Cortex of kidney (tissue), 1 donor: ENCODE measurements at places on chromosomes 13 and 19.

DNA sequence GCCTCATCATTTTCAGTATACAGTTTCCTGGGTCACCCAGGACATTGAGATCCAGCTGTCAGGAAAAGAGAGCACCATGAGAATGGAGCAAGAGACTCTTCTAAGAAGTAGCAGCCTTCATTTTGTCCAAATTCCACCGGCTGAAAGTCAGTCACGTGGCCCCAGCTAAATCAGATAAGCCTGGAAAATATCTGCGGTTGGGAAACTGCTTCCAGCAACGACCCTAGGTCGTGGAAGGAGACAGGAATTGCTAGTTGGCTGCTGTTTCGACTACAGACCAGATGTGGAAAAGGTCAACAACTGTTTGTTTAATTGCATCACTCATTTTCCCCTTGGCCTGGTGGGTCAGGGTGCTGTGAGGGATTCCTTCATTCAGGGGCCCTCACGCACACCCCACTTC is 107.0 kb downstream of the ZNF536 start:
- DNase-seq, result no peak

DNA sequence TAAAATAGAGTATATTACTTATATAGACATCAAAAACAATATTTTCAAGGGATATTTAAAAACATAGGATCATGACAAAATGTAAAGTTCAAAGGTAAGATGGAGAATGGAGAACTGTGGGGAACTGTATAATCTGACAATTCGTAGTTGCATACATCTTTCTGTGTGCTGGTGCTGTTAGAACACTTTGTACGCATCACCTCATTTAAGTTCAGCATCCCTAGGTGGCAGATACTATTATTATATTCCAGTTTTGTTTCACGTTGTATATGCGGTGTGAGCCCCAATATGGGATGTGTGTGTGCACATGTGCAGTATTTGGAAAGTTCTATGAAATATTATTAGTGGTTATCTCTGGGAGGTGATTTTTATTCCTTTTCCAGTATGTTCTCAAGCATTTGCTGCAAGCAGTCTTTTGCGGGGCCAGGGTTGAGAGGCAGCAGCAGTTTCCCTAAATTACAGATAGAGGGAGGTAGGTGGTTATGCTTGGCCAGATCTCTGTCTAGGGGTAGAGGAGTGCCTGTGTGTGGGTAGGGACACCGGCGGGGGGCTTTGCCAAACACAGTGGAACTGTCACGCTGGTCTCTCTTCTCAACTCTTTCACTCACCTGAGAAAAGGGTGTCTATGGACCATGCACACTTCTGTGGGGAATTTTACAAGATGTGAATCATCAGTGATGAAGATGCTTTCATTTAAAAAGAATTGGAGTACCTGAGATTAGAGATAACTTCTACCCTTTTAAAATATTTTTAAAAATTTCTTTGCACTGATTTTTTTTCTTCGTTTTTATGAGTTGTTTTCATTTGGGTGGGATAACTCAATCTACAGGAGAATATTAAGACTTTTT is 55.6 kb upstream of the ALOX5AP start:
- DNase-seq, result no peak

DNA sequence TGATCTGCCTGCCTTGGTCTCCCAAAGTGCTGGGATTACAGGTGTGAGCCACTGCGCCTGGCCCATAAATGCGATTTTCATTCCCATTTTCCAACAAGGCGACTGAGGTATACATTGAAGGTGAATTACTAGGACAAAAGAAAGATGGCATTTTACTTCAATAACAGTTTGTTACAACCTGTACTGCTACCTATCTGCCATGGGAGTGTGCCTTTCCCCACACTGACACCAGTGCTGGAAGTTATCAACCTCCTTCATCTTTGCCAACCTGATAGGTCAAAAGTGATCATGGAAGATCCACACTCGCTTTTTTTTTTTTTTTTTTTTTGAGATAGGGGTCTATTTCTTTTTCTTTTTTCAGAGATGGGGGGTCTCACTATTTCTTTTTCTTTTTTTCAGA is 11.0 kb downstream of the CRX start:
- no peak for DNase-seq

GRCh38 chr13:75513271-75513670 is 24.4 kb downstream of the COMMD6 start:
- DNase-seq, result no peak

- DNase-seq, result no peak
Measured at GRCh38 chr13:21059641-21060337, 1.6 kb downstream of the LATS2 start.

GRCh38 chr19:1164684-1165531 is 9.2 kb downstream of the SBNO2 start:
- no peak for DNase-seq

GRCh38 chr13:111789011-111789410 is 277.9 kb upstream of the SOX1 start:
- DNase-seq, result no peak

DNA sequence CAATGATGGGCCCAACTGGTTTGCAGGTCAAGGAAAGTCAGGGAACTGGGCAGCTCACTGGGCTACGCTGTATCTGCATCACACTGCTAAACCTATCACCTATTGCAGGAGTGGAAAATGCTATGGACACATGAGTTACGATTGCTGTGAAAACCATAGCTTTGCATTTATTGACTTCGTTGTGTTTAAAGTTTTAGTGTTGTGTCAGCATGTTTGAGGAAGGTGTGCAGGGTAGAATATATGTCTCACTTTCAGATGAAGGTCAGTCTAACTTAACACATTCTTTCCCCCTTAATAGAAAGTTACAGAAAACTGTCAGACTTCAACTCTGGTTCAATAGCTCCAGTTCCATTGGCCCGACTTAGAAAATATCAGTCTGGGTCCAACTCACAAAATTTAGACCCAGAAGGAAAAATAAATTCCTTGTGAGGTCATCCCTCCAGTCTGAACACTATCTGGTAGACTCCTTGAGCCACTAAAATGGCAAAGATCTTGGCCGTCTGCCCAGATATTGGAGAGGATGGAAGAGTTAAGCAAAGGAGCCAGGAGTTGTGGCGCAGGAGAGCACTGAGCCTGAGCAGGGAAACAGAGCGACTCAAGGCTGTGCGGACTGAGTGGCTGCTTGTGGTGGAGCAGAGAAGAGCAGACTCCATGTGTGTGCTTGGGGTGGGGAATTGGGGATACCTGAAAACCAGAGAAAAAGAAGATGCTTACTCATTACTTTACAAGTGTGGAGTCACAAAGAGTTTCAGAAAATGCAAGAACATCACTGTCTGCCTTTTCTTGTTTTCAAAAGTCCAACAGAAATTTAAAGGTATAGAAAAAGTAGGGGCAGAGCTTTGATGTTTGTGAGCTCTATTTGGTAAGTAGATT is 518.5 kb downstream of the FGF9 start:
- no peak for DNase-seq

DNA sequence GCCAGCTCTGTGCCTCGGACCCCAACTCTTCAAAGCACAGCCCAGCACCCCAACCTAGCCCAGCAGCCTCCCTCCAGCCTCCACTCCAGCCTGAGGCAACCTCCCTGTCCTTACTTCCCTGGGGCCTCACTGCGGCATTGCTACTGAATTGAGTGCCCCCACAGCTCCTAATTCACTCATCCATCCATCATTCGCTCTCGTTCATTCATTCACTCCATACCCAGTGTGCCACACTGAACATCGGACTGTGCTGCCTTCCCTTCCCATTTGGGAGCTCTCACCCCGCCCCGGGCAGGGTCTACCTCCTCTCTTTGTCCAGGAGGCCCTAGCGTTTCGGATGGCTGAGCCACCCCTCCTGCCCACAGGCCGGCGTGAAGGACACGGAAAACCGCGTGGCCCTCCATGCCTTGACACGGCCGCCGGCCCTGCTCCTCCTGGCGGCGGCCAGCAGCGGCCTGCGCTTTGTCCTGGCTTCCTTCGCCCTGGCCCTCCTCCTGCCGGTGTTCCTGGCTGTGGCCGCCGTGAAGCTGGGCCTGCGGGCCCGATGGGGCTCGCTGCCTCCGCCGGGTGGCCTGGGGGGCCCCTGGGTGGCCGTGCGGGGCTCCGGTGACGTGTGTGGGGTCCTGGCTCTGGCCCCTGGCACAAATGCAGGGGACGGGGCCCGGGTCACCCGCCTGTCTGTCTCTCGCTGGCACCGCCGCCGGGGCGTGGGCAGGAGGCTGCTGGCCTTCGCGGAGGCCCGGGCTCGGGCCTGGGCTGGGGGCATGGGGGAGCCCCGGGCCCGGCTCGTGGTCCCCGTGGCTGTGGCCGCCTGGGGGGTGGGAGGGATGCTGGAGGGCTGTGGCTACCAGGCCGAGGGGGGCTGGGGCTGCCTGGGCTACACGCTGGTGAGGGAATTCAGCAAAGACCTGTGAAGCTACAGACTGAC is 1.3 kb downstream of the NAT14 start:
- DNase-seq, result no peak

DNA sequence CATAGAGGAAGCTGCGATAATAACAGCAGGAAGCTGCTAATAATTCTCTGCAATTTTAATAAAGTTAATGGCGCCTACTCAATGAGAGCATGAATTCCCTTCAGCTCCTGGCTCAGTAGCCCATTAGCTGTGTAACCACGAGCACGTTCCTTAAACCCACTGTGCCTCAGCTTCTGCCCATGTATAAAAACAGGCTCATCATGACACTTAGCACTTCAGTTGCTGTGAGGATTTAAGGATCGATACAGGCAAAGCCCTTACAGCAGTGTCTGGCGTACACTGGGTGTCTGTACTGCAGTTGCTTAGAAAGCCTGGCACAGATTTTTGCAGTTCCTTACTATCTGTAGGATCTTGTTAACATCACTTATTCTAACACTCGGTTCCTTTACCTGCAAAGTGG is 673.4 kb upstream of the ARGLU1 start:
- no peak for DNase-seq
